ENCODE measurements at places on chromosomes 12 and 14.

DNA sequence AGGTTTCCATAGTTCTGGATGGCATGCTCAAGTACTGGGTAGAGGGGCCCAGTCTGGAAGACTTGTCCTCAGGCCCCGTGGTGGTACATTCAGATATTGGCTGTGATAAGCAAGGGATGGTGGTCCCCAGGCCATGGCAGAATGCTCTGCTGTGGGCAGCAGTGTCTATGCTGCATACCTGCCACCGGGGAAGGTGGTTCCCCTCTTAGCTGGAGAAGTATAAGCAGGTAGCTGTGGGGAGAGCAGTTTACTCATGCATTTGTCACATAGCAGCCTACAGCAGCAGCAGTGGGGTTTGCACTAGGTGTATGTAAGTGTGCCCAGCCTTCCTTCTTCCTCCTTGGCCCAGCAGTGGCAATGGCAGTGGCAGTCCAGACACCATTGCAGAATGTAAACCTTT lies 69.3 kb upstream of the ADAMTS20 start:
- no peak for DNase-seq

DNA sequence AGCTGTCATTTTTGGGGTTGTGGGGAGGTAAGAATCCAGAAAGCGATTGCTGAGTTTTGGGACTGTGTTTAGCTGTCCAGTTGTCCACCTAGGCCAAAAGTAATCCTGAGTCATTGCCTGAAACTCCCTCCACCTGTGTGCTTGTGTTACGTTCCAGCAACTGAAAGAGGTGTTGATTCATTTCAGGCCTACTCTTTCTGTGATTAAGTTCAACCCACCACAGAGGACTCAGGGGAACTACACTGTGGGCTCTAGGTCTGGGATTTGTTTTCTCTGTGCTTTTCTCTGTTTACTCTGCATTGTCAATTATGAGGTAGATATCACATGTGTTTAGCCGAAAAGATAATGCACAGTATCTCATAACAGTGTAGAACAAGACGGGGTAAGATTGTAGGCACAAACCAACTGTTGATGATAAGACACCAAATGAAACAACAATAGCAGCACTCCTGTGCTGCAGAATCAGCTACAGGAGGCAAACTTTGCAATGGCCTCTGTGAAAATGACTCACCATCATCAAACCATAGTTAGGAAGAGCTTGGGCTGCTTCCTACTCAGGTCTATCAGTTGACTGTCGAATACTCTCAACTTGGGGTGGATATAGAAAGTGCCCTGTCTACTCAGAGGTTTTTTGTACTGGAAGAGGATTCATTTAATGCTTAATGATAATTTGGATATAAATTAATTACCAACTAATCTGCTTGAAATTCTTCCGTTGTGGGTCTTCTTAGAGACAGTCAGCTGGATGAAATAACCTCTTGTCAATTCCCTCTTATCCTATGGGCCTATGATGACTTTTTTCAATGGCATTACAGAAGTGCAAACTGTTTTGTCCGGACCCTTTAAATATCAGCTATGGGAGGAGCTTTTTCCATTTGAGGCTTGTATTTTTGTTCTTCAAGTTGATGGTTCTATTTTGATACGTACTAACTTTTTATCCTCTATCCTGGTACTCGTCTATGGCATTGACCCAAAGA lies 385.9 kb downstream of the BMP4 start:
- DNase-seq = no peak

DNA sequence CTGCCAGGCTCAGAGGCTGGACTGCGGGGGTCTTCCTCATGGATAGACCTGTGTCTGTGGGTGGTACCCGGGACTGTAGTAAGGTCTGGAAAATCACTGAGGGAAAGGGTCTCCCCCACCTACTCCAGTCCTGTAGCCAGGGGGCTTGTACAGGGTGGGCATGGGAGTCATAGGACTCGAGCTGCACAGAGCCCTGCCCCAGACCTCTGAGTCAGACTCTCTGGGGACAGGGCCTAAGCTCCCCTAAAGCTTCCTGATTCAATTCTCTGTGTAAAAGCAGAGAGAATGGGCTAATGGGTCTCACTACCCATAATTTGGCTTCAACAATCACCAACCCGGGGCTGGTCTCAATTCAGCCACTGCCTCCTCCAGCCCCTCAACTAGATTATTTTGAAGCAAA lies 27.0 kb downstream of the LRTM2 start:
- no peak for DNase-seq

GRCh38 chr12:43758247-43758727 lies 303 bp downstream of the PUS7L start:
- DNase-seq = no peak

DNA sequence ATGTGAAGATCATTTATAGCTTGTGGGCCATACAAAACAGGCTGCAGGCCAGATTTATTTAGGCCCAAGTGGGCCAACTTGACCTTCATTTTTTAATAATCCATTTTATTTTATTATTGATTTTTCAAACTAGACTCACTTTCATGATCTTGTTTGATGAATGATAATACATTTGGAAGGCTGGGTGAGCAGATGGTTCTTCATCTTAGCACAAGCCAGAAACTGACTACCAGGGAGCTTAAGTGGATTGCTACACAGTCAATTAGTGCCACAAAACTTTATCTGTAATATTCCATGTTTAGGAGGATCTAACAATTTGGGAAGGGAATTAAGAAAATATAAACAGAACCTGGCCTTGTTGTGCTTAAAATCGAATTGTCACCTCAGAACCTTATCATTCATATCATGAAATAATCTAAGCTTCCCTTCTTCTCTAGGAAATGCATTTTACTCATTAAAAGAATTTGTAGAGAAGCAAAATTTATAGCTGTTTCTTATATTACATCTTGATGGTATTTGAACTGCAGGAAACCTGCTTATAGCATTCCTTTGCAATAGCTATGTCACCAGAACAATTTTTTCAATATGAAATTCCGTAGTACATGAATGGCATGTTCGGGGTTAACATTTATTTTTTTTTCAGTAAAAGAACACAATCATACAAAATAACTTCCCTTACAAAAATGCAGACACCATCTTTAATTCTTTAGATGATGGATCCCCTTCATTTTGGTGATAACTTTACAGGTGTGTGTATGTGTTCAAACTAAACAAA lies 62.0 kb upstream of the CSRP2 start:
- no peak for DNase-seq

DNA sequence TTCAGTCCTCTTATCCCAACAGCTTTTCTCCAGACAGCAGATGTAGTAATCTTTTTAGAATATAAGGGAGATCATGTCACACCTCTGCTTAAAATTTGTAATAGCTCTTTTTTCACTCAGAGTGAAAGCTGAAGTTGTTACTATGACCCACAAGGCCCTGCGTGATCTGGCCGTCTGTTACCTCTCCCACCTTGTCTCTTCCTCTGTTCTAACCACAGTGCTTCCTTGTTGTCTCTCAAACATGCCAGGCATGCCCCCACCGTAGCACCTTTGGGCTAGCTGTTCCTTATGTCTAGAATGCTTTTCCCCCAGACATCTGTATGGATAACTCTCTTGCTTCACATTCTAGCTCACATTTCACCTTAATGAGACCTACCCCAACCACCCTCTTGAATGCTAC lies 6.5 kb downstream of the NECAP1 start:
- no peak for DNase-seq

- no peak for DNase-seq
Measured at GRCh38 chr12:5900076-5900475, 45.0 kb downstream of the ANO2 start.

DNA sequence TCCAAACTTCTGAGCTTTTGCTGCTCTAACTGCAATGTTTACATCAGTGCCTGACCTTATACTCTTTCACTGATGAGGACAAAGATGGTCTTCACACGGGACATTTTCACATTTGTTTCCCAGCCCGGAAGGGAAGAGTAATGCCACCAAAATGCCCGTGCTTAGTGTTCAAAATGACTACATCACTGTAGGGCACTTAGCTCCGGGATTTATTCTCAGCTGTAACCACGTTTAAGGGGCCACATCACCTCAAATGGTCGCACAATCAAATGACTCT lies 2.9 kb downstream of the GSG1 start:
- no peak for DNase-seq

- no peak for DNase-seq
Measured at GRCh38 chr12:50050119-50050385, 7.3 kb upstream of the ASIC1 start.

GRCh38 chr14:104121142-104121541 lies 17.2 kb upstream of the KIF26A start:
- no peak for DNase-seq

- no peak for DNase-seq
Measured at GRCh38 chr12:67759829-67760228, 111.3 kb downstream of the DYRK2 start.

- DNase-seq = no peak
Measured at GRCh38 chr14:92404018-92404417, 81.1 kb downstream of the SLC24A4 start.

- no peak for DNase-seq
Measured at GRCh38 chr12:69682110-69682755, 16.9 kb downstream of the BEST3 start.

Measured in SK-N-DZ (cell line).